Ovary (tissue), 10 donors: ENCODE measurements at places on chromosomes 4 and X. TPM values are rescaled to one million over a fixed set of nuclear protein-coding genes. Genes with fewer than 3 reads are reported as not detected.

Gene TRIM2
- total RNA-seq: 44.4 TPM

Gene ZDHHC9
- total RNA-seq: 15.6 TPM

Gene LNX1
- total RNA-seq: 0.35 TPM

Gene CYSLTR1
- 0.18 TPM for total RNA-seq

Gene KLB
- total RNA-seq: under 0.01 TPM

Gene GCNA
- total RNA-seq: 0.62 TPM

Gene GPR119
- total RNA-seq: not detected

Gene MPP1
- 24.2 TPM for total RNA-seq

Gene PPM1K
- 35.8 TPM for total RNA-seq

Gene CYBB
- 15.9 TPM for total RNA-seq

Gene IGFBP7
- 290 TPM for total RNA-seq

Gene HPGDS
- total RNA-seq: 0.34 TPM

GRCh38 chr4:98963538-98964433 is 31.7 kb upstream of the METAP1 start:
- H3K36me3 ChIP-seq: no peaks in the 10 kb centered on the region
- H3K27ac ChIP-seq: no peak overlapping the region
- H3K4me1 ChIP-seq: no peaks in the 10 kb centered on the region
- H3K27me3 ChIP-seq: no peaks in the 10 kb centered on the region

- H3K4me3 ChIP-seq: no peak overlapping the region
- peaks cover 6% of the 10 kb centered on the region for H3K4me1 ChIP-seq
- no peak for DNase-seq
- H3K27me3 ChIP-seq: no peaks in the 10 kb centered on the region
- no peak overlapping the region for H3K27ac ChIP-seq
Measured at GRCh38 chr4:153564630-153565525, 98.7 kb downstream of the TMEM131L start.

DNA sequence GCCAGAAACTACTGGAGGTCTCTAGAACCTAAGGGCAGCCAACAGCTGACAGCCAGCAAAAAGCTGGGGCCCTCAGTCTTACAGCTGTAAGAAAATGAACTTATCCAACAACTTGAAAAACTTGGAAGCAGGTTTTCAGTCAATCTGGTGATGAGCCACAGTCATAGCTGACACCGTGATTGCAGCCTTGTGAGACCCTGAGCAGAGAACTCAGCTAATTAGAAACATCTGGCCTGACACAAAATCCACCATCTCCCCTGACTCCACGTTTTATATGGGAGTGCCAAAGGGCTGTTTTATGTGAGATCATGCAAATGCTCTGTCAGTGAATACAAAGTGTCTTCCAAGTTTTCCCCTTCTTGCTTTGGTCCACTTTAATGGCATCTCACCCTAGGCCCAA is 198.8 kb upstream of the DCAF8L1 start:
- no peaks in the 10 kb centered on the region for H3K36me3 ChIP-seq
- H3K27ac ChIP-seq: no peak overlapping the region
- H3K27me3 ChIP-seq: no peaks in the 10 kb centered on the region
- no peak for DNase-seq

DNA sequence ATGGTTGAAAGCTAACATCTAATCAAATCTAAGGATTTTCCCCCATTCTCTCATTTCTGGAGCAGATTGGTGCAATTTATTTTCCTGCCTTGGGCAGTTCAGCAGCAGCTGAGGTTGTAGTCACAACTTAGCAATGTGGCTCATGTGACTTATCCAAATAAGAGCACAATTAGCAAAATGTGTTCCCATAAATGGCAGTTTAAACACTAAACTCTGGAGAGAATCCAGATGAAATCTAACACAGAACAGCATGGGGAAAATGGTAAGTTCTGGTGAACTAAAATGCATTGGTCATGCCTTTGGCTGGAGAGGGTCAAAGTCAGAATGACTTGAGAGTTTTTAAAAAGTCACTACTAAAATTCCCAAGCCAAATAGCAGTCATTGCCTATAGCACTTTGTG is 422.6 kb upstream of the DIPK2B start:
- H3K27ac ChIP-seq: no peak overlapping the region
- H3K36me3 ChIP-seq: no peaks in the 10 kb centered on the region
- no peaks in the 10 kb centered on the region for H3K4me1 ChIP-seq
- no peak overlapping the region for H3K4me3 ChIP-seq
- no peak for DNase-seq

GRCh38 chr4:142353149-142353738 is 492.9 kb downstream of the INPP4B start:
- H3K27me3 ChIP-seq: no peaks in the 10 kb centered on the region
- DNase-seq: no peak
- H3K27ac ChIP-seq: no peak overlapping the region
- H3K4me1 ChIP-seq: peaks cover 3% of the 10 kb centered on the region

GRCh38 chrX:136255541-136255940 is 4.3 kb upstream of the MAP7D3 start:
- DNase-seq: no peak
- H3K4me1 ChIP-seq: peaks cover 4% of the 10 kb centered on the region
- H3K27ac ChIP-seq: peak overlapping the region; percentile 8
- H3K36me3 ChIP-seq: no peaks in the 10 kb centered on the region
- no peaks in the 10 kb centered on the region for H3K27me3 ChIP-seq

DNA sequence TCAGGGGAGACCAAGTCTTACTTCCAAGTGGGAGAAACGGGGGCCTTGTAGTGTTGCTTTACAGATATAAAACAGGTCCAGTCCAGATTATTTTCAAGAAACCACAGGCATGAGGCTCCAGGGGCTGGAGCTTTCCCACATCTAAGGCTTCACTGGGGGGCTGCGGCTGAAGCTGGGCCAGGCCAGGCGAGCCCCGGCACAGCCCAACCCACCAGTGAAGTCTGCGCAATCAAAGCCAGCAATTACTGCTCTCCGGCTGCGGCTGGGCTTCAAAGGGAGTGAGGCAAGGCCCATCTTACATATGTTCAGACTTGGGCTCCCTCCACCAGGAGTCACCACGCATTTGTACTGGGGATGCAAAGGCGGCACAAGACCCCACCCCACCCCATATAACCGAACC is 61.7 kb downstream of the HADH start:
- H3K4me1 ChIP-seq: no peaks in the 10 kb centered on the region
- no peak for DNase-seq
- H3K27me3 ChIP-seq: no peaks in the 10 kb centered on the region
- no peak overlapping the region for H3K27ac ChIP-seq

DNA sequence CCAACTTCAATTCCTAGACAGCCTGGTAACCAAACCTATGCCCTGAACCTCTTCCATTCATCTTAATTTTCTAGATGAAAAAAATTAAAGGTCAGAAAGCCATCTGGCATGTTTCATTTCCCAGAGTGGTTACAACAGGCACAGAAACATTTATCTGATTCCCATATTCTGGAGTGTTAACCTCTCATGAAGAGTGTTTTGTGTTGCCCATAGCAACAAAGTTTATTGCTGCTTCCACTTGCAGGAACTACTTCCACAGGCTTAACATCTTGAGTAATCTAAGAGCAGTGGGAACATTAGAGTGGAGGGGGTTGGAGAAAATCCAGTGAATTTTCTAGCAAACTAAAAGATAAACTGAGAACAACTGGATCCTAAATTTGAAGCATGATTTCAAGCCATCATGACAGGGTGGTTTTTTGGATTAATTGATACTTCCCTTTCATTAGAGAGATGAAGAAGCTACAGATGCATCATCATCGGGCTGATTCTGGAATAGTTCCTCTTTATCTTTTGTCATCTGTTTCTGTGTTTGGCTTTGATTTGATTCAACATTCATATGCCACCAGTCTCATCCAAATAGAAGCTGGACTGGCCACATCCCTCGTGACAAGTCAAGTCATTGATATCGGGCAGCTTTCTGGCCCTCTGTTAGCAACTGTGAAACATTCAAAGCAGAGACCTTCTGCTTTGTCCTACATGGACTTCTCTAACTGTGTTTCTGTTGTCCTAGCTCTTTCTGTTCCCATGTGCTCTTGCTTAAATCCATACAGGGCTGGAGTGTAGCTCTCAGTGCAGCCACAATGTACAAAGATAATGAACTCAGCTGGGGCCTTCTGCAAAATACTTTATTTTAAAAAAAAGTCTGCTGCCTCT is 167.3 kb downstream of the MID1IP1 start:
- no peaks in the 10 kb centered on the region for H3K27me3 ChIP-seq
- no peak overlapping the region for H3K4me3 ChIP-seq
- H3K36me3 ChIP-seq: no peaks in the 10 kb centered on the region
- H3K27ac ChIP-seq: no peak overlapping the region
- no peaks in the 10 kb centered on the region for H3K4me1 ChIP-seq
- DNase-seq: no peak

GRCh38 chr4:130306566-130306965 is 1210.6 kb downstream of the C4orf33 start:
- no peak overlapping the region for H3K27ac ChIP-seq
- no peak overlapping the region for H3K4me3 ChIP-seq
- H3K36me3 ChIP-seq: no peaks in the 10 kb centered on the region

DNA sequence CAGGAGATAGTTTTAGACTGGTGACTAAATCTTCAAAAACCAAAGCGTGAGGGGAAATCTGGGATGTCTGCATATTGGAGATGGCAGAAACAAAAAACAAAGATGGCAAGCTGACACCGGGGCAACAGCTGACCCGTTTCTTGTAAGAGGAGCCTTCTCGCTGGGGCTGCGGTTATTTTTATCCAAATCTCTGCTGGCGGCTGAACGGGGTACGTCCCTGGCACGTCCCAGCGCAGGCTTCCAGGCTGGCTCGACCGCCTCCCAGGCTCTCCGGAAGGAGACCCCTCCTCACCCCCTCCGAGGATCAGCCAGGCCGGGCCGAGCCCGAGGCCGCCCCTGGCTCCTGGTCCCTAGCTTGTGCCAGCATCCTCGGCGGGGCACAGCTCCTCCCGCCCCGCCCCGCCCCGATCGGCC is 403 bp downstream of the SGCB start:
- H3K4me1 ChIP-seq: peaks cover 9% of the 10 kb centered on the region
- DNase-seq: peak; percentile 49
- H3K36me3 ChIP-seq: no peaks in the 10 kb centered on the region
- peak overlapping the region; percentile 76 for H3K27ac ChIP-seq
- H3K4me3 ChIP-seq: peak overlapping the region; percentile 76

DNA sequence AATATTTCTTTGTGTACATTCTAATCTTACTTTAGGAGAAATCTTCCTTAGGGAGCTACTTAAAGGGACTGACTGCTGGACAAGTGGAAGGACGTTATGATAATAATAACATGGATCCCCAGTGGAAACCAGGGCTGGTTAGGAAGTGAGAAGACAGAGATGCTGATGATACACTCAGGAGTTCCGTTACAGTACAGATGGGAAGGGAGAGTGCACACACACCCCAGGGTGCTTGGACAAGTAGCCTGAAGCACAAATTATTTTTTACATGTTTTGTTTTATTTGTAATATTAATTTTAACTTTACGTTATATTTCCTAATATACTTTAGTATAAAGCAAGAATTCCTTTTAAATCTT is 84.1 kb downstream of the BMPR1B start:
- H3K4me1 ChIP-seq: no peaks in the 10 kb centered on the region
- H3K36me3 ChIP-seq: no peaks in the 10 kb centered on the region
- no peak overlapping the region for H3K4me3 ChIP-seq
- DNase-seq: no peak
- H3K27ac ChIP-seq: no peak overlapping the region

DNA sequence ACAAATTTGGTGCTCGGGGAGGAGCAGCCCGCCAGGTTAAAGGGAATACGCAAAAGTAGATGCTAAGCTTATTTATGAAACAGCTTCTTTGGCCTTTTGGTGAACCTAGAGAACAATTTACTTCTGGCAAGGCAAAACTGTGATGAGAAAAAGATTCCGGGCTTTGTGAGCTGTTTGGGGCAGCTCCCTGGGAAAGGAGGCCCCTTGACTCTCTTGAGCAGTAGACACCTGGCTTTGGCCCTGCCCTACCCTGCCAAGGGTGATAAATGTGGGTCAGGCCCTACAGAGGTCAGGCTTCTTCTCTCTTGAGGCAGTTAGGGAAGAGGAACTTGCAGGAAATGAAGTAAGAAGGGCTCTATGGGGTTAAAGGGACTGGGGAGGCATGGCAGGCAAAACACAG is 509.6 kb downstream of the MID1IP1 start:
- H3K4me3 ChIP-seq: no peak overlapping the region
- no peaks in the 10 kb centered on the region for H3K27me3 ChIP-seq
- H3K27ac ChIP-seq: no peak overlapping the region

DNA sequence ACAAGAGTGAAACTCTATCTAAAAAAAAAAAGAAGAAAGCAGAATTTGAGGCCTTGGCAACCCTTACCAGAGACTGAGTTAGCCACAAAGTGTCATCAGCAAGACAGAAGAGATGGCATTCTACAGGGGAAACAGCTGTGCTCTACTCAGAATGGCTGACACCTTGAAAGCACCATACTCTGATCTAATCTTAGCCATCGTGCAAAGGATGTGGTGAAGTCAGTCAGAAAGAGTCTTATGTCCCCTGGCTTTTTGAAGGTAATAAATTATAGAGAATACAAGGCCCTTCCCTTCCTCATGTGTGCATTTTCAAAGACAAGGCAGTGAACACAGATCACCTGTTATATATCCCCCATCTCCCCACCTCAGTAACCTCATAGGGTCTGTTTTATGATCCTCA is 13.2 kb downstream of the CLNK start:
- no peaks in the 10 kb centered on the region for H3K36me3 ChIP-seq
- H3K4me3 ChIP-seq: no peak overlapping the region
- H3K27ac ChIP-seq: no peak overlapping the region

DNA sequence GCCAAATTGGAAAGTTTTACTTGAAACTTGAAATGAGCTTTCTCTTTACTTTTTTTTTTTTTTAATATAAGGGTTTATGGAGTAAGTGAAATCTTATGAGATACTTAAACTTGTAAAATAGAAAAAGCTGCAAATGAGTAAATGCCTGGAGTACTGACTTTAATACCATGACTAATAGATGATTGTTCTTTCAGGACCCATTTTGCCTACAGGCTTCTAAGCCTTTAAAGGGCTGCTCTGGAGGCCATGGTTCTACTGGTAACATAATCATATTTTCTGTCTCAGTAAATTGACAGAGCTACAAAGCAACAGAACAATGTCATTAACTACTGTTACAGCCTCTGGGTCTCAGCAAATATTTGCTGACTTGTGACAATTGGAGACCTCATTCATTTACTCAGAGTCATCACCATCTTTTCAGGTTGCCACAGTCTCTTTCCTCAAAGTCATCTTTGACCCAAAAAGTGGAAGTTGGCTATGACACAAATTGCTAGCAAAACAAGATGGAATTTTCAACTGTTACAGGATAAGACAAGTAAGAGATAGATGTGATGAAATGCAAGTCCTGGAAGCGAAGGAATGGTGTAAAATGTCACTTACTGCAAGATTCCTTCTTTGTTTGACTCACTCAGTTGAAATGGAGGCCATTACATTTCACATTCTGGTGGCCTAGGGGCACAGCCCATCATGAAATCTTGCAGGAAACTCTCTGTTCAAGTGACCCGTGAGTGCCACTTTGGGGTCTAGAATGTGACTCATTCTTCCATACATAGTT is 132.7 kb downstream of the BTC start:
- no peaks in the 10 kb centered on the region for H3K36me3 ChIP-seq
- no peak overlapping the region for H3K27ac ChIP-seq
- no peak overlapping the region for H3K4me3 ChIP-seq

- H3K27ac ChIP-seq: no peak overlapping the region
- H3K27me3 ChIP-seq: no peaks in the 10 kb centered on the region
- no peak overlapping the region for H3K4me3 ChIP-seq
- DNase-seq: no peak
Measured at GRCh38 chr4:105619188-105619931, 66.9 kb downstream of the ARHGEF38 start.

- no peak overlapping the region for H3K27ac ChIP-seq
- H3K4me3 ChIP-seq: no peak overlapping the region
- H3K4me1 ChIP-seq: no peaks in the 10 kb centered on the region
- H3K36me3 ChIP-seq: no peaks in the 10 kb centered on the region
Measured at GRCh38 chr4:71938776-71939175, 93.0 kb upstream of the NPFFR2 start.

GRCh38 chr4:70158576-70158975 is 4.5 kb downstream of the PRR27 start:
- no peak for DNase-seq
- no peaks in the 10 kb centered on the region for H3K27me3 ChIP-seq
- no peaks in the 10 kb centered on the region for H3K36me3 ChIP-seq
- no peak overlapping the region for H3K4me3 ChIP-seq
- H3K27ac ChIP-seq: no peak overlapping the region
- H3K4me1 ChIP-seq: no peaks in the 10 kb centered on the region
